ENCODE measurements at places on chromosomes 5 and 9. TPM values are rescaled to one million over a fixed set of nuclear protein-coding genes. Genes with fewer than 3 reads are reported as not detected.

Gene AMBP
- not detected for total RNA-seq

- no peak overlapping the region for H3K4me3 ChIP-seq
- H3K27ac ChIP-seq: no peak overlapping the region
- H3K4me1 ChIP-seq: no peaks in the 10 kb centered on the region
- H3K27me3 ChIP-seq: no peaks in the 10 kb centered on the region
- H3K36me3 ChIP-seq: no peaks in the 10 kb centered on the region
Observed at GRCh38 chr5:169074839-169075238, 226.1 kb downstream of the SLIT3 start.

DNA sequence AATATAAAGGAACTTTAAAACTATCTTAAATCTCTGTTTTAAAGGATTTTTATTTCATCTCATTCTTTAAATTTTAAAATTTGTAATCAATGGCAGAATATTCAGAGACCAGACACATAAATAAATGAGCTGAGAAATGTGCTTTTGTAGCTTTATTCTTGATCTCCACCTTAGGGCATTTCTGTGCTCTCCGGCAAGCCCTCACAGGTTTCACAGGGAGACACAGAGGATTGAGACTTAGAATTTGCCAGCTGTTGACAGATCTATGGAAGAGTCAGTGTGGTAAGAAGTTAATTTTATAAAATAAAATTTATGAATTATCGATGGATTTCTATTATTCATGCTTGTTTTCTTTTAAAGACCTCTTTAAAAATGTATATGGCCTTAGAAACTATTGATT is 206.8 kb downstream of the CD180 start:
- DNase-seq: no peak

GRCh38 chr5:73115399-73116051 is 4.8 kb upstream of the TMEM171 start:
- no peak overlapping the region for H3K27ac ChIP-seq
- DNase-seq: no peak
- no peak overlapping the region for H3K4me3 ChIP-seq
- no peaks in the 10 kb centered on the region for H3K36me3 ChIP-seq
- no peaks in the 10 kb centered on the region for H3K27me3 ChIP-seq

- DNase-seq: no peak
- no peak overlapping the region for H3K27ac ChIP-seq
- no peaks in the 10 kb centered on the region for H3K36me3 ChIP-seq
- no peaks in the 10 kb centered on the region for H3K27me3 ChIP-seq
- H3K4me3 ChIP-seq: no peak overlapping the region
Observed at GRCh38 chr5:14588145-14588544, 6.6 kb downstream of the OTULINL start.

Gene HEMGN
- total RNA-seq: 1.3 TPM

Gene F2R
- total RNA-seq: 0.65 TPM

GRCh38 chr5:139676951-139677735 is 29.0 kb downstream of the CXXC5 start:
- no peak for DNase-seq
- H3K27ac ChIP-seq: no peak overlapping the region
- no peaks in the 10 kb centered on the region for H3K4me1 ChIP-seq
- no peak overlapping the region for H3K4me3 ChIP-seq
- H3K27me3 ChIP-seq: no peaks in the 10 kb centered on the region
- no peaks in the 10 kb centered on the region for H3K36me3 ChIP-seq

Gene MLANA
- not detected for total RNA-seq

- peaks cover 4% of the 10 kb centered on the region for H3K27me3 ChIP-seq
- no peaks in the 10 kb centered on the region for H3K4me1 ChIP-seq
- peak overlapping the region; percentile 47 for H3K4me3 ChIP-seq
- H3K27ac ChIP-seq: no peak overlapping the region
- DNase-seq: no peak
Observed at GRCh38 chr9:131546336-131547084, 1.2 kb downstream of the PRRT1B start.

DNA sequence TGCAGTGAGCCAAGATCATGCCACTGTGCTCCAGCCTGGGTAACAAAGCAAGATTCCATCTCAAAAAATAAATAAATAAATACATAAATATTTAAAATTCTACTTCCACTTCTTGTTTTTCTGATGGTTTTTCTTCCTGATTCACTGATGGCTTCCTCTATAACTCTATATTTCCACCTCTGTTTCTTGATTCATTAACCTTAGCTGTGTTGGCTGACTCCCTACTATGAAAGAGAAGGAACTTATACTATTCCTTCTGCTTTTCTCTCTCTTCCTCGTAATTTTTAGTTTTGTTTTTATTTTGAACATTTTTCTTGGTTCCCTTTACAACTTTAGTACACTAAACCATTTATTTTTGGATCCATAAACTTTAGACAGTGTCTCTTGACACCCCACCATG is 103.5 kb downstream of the MAMDC2 start:
- no peak for DNase-seq
- no peak overlapping the region for H3K27ac ChIP-seq
- no peaks in the 10 kb centered on the region for H3K36me3 ChIP-seq
- no peaks in the 10 kb centered on the region for H3K4me1 ChIP-seq
- H3K27me3 ChIP-seq: no peaks in the 10 kb centered on the region
- no peak overlapping the region for H3K4me3 ChIP-seq

DNA sequence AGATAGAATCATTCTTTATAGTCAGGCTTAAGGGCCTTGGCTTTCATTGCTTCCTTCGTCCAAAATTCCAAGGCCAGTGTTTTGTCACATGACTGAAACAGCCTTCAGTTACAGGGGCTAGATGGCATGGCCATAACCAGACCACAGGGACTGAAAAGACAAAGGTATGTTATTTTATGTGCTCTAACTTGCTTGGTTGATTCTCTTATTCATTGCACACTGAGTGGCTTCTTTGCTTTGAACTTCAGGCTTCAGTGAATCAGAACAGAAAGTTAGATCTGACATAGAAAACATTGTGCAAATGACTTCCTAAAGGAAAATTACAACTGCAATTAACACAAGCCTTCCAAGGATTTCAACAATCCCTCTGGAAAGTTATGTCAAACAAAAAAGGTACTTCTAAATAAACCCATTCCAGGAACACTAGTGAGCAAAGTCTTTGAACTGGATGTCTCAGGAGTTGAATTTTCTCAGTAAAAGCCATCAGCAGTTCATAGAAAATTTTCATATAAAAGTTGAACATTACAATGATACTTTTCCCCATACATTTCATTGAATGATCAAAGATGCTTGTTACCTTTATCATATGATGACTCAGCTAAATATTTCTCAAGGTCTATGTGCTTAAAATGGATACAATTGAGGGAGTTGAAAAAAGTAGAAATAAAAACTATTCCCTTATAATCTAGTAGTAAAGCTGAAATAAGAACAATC is 355.3 kb downstream of the TMEM232 start:
- no peak overlapping the region for H3K4me3 ChIP-seq
- no peak overlapping the region for H3K27ac ChIP-seq
- no peaks in the 10 kb centered on the region for H3K4me1 ChIP-seq
- H3K27me3 ChIP-seq: no peaks in the 10 kb centered on the region
- H3K36me3 ChIP-seq: no peaks in the 10 kb centered on the region
- no peak for DNase-seq

Data from naive thymus-derived CD4-positive, alpha-beta T cell (primary cell).